CD4-positive, alpha-beta T cell (primary cell): ENCODE measurements at places on chromosomes 16 and 17.
A peak's percentile ranks its signal among the peaks of the same experiment; 100 is the strongest.

GRCh38 chr17:32746698-32747097, 130.2 kb downstream of the MYO1D start:
- peak; percentile 26 for DNase-seq

DNA sequence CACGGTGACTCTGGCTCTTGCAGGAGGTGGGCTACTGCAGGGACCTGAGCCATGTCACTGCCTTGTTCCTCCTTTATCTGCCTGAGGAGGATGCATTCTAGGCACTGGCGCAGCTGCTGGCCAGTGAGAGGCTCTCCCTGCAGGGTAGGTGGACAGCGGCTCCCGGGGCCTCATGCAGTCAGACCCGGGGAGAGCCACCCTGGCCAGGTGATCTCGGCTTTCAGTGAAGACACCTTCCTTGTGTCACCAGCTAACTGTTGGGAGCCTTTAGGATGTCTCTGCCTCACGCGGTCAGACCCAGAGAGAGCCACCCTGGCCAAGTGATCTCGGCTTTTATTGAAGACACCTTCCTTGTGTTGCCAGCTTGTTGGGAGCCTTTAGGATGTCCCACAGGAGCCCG, 31.7 kb upstream of the KSR1 start:
- no peak for DNase-seq

- no peak for DNase-seq
Observed at GRCh38 chr16:46889942-46890300, 5.8 kb downstream of the GPT2 start.

DNA sequence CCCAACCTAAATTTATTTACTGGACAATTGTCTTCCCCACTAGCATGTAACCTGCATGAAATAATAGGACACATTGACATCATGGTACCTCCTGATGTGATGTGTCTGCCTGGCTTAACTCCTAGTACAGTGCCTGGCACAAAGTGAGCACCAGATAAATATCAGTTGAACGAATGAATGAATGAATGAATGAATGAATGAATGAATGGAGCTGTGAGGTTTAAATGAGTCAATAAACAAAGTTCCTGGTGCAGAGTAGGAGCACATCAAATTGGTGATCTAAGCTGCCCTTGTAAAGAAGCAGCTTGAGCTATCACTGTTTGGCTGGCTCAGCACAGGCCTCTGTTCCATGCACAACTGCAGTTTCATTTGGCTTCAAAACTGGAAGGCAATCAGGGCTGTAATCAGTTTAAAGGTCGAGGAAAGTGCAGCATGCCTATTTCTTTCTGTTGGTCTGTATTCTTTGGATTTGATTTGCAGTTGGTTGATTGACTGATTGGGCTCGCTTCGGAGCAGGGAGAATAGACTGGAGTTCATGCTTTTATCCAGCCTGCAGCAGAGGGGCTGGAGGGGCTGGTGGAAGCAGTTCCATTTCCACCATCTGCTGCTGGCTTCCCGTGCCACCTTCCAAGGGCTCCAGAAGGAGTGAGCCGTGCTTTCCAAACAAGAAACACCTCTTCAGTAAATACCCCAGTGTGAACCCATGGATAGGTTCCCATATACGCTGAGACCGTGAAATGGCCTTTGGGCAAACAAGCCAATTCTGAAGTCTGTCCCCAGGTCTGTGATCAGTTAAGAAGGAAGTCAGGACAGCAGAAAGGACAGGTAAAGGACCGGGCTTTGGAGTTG, 54.6 kb downstream of the GPRC5B start:
- no peak for DNase-seq

DNA sequence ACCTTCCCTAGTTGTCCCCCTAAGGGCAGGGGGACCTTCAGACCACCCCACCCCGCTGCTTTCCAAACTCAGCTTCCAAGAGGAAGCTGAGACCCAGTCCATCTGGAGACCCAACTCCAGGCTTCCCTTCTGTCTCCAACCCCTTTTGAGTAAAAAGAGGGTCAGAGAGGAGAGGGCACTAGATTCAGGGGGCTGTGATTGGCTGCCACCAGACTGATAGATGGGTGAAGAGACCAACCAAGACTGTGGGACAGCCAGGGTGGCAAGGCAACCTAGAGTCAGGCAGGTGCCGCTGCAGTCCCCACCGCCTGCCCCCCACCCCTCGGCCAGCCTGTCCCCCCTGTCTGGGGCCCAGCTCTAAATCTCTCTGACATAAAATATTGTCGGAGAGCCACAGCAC, 92.5 kb downstream of the SDK2 start:
- DNase-seq: no peak

DNA sequence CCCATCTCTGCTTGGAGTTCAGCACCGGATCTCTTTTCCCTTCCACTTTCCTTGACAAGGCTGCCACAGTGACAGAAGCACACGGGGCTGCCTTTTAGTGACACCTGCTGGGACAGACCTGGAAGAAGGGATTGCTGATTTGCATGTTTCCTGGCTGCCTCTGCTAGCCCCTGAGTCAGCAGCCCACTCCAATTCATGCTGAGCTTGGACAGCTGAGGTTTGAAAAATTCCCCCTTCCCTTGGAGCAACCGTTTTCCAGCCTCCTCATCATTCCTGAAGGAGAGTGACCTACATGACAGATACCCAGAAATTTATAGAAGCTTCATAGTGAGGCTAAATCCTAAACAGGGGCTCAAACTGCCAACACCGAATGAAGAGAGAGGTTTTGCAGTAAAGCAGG, 18.8 kb upstream of the RBL2 start:
- no peak for DNase-seq

DNA sequence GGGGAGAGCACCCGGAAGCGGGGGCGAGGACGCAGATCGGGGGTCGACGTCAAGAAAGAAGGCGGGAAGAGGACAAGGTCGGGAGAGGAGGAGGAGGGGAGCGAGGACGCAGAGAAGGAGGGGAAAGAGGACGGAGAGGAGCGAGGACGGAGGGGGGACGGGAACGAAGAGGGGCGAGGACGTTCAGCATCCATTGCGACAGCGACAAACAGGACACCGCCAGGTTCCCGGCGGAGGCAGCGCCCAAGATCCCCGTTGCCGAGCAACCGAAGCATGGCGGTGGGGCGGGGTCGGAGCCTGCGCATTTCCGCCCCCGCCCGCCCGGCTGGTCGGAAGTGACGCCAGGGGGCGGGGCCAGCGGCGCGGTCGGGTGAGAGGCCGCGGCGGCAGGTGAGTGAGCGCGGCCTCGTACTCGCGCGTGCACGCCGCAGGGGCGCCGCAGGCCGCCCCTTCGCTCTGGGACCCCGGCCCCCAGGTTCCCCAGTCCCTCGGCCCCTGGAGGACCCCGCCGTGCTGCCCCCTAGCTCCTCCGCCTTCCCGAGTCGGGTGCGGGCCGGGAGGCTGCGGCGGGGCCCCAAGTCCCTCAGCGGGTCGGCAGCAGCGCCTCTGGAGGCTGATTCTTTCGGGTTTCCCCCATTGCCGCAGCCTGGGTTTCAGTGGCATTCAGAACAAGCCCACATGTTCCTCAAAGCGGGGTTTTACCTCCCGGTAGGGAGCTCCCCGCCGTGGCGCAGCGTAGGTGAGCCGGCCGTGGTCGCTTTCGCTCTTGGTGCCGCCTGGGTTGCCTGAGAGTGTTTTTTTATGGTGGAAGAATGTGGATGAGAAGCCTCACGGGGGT, at the start of gene FAM234A:
Gene FAM234A, plus strand, starts transcription at position 354 of the 838 bp plus-strand sequence. CDS start 19,593 bp downstream, outside the sequence.
- DNase-seq: peak; percentile 94

GRCh38 chr17:5915337-5915736, 154.8 kb upstream of the WSCD1 start:
- DNase-seq: no peak

DNA sequence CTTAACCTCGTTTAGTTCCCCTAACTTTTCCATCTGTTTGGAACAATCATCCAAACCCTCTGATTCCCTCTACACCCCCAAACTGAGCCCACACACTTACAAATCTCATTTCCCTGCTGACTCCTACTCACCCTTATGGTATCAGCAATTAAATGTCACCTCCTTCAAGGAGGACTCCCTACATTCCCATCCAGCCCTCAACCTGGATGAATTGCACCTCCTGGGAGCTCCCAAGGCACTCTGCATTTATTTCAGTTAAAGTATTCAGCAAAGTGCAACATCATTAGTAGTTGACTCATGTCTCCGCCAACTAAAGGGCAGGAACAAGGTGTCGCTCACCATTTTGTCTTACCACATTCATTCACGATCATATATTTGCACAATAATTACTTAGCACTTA, 353.5 kb downstream of the TMEM114 start:
- DNase-seq: no peak

DNA sequence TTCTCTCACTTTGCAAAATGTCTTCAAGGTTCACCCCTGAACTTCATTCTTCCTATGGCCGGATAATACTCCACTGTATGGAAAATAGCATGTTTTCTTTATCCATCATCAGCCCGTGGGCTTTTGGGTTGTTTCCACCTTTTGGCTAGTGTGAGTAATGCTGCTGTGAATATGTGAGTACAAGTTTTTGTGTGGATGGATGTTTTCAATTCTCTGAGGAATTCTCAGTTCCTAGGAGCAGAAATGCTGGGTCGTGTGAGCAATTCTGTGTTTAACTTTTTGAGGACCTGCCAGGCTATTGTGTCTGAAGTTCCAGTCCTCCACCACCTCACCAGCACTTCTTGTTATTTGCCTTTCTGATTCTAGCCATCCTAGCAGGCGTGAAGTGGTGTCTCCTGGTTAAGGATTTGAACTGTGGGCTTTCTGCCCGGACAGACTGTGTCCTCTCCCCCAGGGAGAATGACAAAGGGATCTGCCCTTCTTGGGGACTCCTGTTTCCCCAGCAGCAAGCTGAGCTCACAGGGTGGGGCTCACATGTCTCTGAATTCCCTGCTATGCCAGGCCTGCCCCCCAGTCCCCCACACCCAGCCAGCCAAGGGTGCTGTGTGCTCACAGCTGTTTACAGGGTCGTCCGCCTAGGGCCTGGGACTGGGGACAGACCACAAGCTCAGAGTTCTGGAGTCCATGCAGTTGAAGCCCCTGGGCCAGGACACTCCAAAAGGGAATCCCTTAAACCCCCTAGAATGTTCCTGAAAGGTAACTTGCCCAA, 92.2 kb upstream of the CIBAR2 start:
- no peak for DNase-seq

GRCh38 chr16:75695708-75696107, 5.6 kb downstream of the DUXB start:
- no peak for DNase-seq
